ENCODE measurements at places on chromosomes 6 and 20. TPM values are rescaled to one million over a fixed set of nuclear protein-coding genes. Genes with fewer than 3 reads are reported as not detected.

Gene GSTA5
- total RNA-seq: not detected

DNA sequence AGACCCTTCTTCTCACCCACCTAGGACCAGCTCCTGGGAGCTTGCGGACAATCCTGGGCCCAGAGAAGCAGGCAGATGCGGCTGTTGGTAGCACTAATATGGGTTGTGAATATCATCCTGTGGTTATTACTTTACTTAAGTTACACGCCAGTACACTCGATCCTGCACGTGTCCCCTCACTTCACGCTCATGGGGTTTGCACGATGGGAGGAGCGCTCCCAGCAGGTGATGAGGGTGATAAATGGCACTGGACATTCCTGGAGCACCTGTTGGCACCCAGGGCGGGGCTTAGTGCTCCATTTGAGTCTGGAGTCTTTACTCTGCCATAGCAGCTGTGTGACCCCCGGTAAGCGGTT lies 335.1 kb downstream of the PREX1 start:
- no peak overlapping the region for H3K4me3 ChIP-seq
- H3K4me1 ChIP-seq: no peaks in the 10 kb centered on the region
- no peak for DNase-seq
- H3K27me3 ChIP-seq: no peaks in the 10 kb centered on the region
- H3K27ac ChIP-seq: no peak overlapping the region
- no peaks in the 10 kb centered on the region for H3K36me3 ChIP-seq

DNA sequence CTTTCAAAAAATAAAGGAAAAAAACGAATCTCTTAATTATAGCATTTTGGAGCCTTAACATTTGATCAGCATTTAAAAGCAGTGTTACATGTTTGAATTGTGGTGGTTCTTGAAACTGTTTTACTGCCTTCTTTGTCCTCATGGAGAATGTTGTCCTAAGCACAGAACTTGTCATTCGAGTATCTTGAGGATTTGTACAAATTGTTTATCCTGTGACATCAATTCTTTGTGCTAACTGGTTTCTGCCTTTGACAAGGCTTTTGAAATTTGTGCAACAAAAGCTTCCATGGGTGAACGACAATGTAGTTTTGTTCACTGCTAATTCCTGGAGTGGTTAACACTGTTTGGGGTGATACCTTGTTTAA lies 130.8 kb downstream of the SCAF8 start:
- no peaks in the 10 kb centered on the region for H3K27me3 ChIP-seq
- 0 out of 2 replicates have a peak, but pooled peaks cover 3% of the 10 kb centered on the region for H3K36me3 ChIP-seq
- no peak overlapping the region for H3K4me3 ChIP-seq
- no peaks in the 10 kb centered on the region for H3K4me1 ChIP-seq
- H3K27ac ChIP-seq: no peak overlapping the region

GRCh38 chr6:121485359-121485811 lies 49.9 kb downstream of the GJA1 start:
- H3K36me3 ChIP-seq: no peaks in the 10 kb centered on the region
- H3K4me3 ChIP-seq: no peak overlapping the region
- H3K27me3 ChIP-seq: no peaks in the 10 kb centered on the region
- H3K4me1 ChIP-seq: peaks cover 35% of the 10 kb centered on the region
